ENCODE measurements at places on chromosomes 12 and 14. TPM values are rescaled to one million over a fixed set of nuclear protein-coding genes. Genes with fewer than 3 reads are reported as not detected.

GRCh38 chr14:68380329-68380741 lies 412.5 kb downstream of the ZFP36L1 start:
- DNase-seq = no peak

DNA sequence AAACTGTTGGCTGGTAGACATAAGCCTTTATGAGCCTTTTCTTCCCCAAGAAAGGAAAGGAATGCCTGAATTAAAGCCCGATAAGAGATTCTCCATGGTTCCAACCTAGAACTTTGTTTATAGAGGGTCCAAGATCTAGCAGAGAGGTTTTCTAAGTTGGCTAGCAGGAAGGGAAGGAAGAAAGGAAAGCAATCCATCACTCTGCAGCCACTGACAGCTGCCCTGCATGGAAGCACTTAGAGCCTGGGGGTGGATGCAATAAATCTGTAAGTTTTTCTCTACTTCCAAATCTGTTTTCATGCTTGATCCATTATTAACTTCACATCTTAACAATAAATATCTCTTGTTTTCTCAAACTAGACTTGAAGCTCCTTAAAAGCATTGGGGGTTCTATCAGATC lies 224.4 kb downstream of the KSR2 start:
- DNase-seq = no peak

DNA sequence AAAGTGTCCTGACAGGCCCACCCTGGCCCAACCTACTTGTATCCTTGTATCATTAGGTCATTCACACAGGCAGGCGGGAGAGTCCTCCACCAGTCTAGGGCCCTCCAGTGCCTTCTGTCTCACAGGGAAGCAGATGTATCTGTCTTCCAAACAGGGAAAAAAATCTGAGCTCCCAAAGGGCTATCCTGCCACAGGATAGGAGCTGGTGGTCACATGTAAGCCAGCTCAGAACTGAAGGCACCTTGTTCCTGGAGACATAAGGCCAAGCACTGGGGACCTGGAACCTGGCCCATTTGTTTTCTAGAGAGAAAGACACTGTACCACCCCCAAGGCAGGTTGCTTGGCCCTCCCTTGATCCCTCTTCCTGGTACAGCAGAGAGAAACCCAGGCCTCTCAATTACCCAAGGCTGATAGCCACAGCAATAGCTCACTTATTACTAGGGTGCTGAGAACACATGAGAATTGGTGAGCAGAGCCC lies 19.4 kb upstream of the PLEKHH1 start:
- no peak for DNase-seq

- no peak for DNase-seq
Observed at GRCh38 chr12:21472197-21472823, 29.1 kb downstream of the RECQL start.

DNA sequence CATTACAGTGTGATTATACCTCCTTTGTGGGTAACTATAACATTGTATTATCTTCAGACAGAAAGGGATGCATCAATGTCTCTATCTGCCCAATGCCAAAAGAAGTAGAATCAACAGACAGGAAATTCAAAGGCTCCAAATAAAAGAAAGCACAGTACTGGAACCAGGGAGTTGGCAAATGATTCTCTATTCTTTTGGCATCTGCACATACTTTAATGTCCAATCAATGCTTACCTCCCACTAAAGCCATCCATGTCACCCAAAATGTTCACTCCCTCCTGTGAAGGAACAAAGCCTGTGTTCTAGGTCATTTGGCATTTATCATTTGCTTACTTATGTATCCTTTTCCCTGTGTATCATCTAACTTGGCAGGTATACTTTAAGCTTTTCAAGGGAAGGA lies 36.7 kb downstream of the KIF21A start:
- DNase-seq = no peak

The KLRC3 gene
- not detected for total RNA-seq

The PARPBP gene
- 7.5 TPM for total RNA-seq

The WIF1 gene
- total RNA-seq = not detected

All from endothelial cell (in vitro differentiated cells).